Immature natural killer cell (primary cell): ENCODE measurements at places on chromosomes 11 and 22. TPM values are rescaled to one million over a fixed set of nuclear protein-coding genes. Genes with fewer than 3 reads are reported as not detected.
A peak's percentile ranks its signal among the peaks of the same experiment; 100 is the strongest.

DNA sequence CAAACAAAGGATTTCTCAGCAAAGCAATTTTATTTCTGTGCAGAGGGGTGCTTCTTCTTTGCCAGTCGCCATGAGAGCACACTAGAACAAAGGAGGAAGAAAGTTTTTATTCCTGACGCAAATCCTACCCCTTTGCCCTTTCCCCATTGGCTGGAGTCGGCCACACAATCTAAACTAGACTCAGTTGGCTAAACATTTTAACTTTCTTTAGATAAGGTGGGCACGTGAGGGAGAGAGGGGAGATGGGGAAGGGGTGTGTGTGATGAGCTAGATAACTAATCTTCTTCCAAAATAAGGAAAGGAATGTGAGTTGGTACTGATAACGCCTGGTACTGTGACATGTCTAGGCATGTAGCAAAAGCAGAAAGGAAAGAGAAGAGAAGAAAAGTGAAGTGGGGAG lies 626 bp downstream of the TRIM22 start:
- peaks cover under 1% of the 10 kb centered on the region for H3K27me3 ChIP-seq
- H3K36me3 ChIP-seq: peaks cover 5% of the 10 kb centered on the region
- peak overlapping the region; percentile 94 for H3K27ac ChIP-seq
- peak overlapping the region; percentile 99 for H3K4me3 ChIP-seq

GRCh38 chr11:96114178-96115064 lies 190.5 kb upstream of the MTMR2 start:
- no peak for DNase-seq
- H3K4me1 ChIP-seq: peaks cover 28% of the 10 kb centered on the region

- H3K36me3 ChIP-seq: peaks cover 53% of the 10 kb centered on the region
- peaks cover 2% of the 10 kb centered on the region for H3K27me3 ChIP-seq
- H3K4me3 ChIP-seq: peak overlapping the region; percentile 34
- H3K27ac ChIP-seq: peak overlapping the region; percentile 40
- peaks cover 61% of the 10 kb centered on the region for H3K4me1 ChIP-seq
Observed at GRCh38 chr11:121494355-121495099, 41.8 kb upstream of the SORL1-AS1 start.

DNA sequence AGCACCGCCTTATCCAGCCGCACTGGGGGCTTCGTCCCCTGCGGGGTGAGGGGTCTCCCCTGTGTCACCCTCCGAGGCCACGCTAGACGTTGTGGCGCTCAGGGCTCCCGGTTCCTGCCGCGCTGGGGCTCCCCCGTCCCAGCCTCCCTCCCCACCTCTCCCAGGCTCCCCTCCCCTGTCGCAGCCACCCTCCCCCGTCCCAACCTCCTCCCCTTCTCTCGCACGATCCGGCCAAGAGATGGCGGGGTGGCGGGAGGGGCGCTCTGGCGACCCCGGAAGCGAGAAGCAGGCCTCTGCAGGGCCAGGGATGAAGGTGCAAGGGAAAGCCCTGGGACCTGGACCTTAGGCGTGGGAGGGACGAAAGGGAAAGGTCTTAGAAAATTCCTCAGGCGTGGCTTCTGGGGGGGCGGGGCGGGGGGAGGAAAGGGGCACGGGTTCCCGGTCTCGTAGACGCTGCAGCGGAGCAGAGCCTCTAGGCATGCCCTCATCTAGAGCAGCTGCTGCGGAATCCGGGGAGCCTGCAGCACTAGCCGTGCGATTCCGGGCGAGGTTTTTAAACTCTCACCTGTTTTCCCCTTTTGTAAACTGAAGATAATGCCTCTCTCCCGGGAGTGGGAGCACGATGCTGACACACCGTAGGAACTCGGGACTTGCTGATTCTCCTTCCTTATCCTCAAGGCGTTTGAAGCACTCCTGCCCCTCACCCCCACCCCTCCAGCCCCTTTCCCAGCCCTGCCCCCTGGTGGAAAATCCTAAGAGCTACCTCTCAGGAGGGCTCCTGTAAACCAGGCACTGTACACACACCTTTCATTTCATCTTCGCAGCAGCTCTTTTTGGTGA lies 14.4 kb downstream of the KCNJ5 start:
- peaks cover 3% of the 10 kb centered on the region for H3K36me3 ChIP-seq
- peaks cover 30% of the 10 kb centered on the region for H3K27me3 ChIP-seq
- H3K4me1 ChIP-seq: peaks cover 20% of the 10 kb centered on the region
- DNase-seq: peak; percentile 26

DAGLA gene
- not detected for polyA plus RNA-seq

OR5P2 gene
- polyA plus RNA-seq: not detected

PLA2G3 gene
- not detected for polyA plus RNA-seq

MMP20 gene
- not detected for polyA plus RNA-seq

DNA sequence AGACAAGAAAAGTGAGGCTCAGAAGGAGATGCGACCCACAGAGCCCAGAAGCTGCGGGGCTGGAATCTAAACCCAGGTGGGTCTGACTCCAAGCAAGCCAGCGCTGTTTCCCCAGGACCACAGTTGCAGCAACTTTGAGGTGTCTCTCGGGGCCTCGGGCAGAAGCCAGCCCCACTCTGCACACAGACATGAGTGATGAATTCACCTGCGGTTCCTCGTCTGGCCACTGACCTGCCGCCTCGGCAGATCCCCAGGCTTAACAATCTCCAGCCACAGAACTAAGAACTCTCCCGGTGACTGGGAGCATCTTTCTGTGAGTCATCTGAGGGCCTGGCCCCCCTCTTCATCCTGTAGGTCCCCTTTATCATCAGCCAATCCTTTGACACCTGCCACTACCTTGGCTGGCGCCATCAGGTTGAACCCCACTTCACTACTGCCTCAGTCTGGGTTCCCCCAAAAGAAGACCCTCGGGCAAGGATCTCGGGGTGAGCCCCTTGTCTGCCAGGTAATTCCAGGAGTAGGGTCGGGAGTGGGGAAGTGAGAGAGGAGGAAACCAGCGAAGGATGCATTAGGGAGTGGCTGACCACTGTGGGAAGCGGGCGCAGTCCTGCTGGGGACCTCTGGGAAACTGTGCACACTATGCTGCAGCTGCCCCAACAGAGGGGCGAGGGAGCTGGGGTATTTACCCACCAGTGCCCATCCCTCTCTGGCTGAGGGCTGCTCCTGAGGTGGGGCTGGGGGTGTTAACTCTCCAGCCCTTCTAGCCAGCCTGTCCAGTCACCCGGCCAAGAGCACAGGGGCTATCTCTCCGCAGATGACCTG lies 33.0 kb upstream of the MN1 start:
- no peak overlapping the region for H3K27ac ChIP-seq
- peaks cover 19% of the 10 kb centered on the region for H3K4me1 ChIP-seq
- H3K4me3 ChIP-seq: no peak overlapping the region
- peaks cover 14% of the 10 kb centered on the region for H3K36me3 ChIP-seq
- H3K27me3 ChIP-seq: peaks cover 9% of the 10 kb centered on the region
- no peak for DNase-seq

DNA sequence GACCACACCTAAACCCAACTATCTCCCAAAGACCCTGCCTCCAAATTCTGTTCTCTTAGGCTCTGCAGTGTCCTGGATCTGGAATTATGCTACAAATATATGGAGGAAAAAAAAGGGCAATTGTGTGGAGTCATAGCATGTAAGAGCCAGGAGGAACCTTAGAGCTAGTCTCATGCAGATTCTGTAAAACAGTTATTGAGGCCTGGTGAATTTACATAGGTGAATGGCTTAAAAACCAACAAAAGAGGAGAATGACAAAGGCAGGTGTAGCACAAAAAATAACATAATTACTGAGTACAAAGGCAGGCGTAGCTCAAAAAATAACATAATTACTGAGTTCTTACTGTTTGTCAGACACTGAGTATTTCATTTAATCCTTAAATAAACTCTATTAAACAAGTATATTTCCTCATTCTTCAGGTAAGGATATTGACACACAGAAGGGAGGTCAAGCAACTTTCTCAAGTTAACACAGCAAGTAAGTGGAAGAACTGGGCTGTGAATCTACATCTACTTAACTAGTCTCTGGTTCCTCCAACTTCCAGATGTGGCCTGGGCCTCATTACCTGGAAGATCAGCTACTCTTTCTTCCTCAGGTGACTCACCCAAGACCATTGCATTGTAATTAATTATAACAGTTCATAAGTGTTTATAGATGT lies 938.9 kb upstream of the TENM4 start:
- no peaks in the 10 kb centered on the region for H3K36me3 ChIP-seq
- peaks cover 2% of the 10 kb centered on the region for H3K27me3 ChIP-seq
- H3K4me1 ChIP-seq: no peaks in the 10 kb centered on the region
- no peak for DNase-seq
- no peak overlapping the region for H3K4me3 ChIP-seq

PAFAH1B2 gene
- polyA plus RNA-seq: 23.7 TPM

PNPLA3 gene
- polyA plus RNA-seq: not detected

APOL5 gene
- not detected for polyA plus RNA-seq

KCNJ11 gene
- polyA plus RNA-seq: not detected

GRCh38 chr11:85164743-85165142 lies 462.4 kb downstream of the DLG2 start:
- H3K36me3 ChIP-seq: no peaks in the 10 kb centered on the region
- no peak overlapping the region for H3K27ac ChIP-seq
- H3K4me3 ChIP-seq: no peak overlapping the region

DNA sequence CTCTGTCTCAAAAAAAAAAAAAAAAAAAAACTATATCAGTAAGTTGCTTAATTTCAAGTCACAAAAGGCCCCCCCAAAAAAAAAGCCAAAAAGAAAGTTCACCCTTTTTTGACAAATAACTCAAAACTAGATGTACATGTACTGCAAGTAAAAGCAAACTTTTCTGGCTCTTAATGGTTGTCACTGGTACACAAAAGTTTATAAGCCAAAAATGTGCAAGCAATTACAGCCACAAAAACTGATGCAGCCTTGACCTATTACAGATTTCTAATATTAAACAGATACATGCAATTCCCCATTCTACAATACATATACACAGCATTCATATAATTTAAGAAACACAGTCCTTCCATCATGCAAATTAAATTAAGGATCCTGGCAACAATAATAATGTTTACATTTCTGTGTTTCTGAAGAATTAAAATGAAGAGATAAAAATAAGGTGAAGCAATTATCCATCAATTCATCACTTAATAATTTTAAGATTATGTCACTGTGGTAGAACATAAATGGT lies 18.6 kb downstream of the PICALM start:
- no peaks in the 10 kb centered on the region for H3K36me3 ChIP-seq
- peak overlapping the region; percentile 52 for H3K4me3 ChIP-seq
- peak overlapping the region; percentile 55 for H3K27ac ChIP-seq
- H3K27me3 ChIP-seq: no peaks in the 10 kb centered on the region

DNA sequence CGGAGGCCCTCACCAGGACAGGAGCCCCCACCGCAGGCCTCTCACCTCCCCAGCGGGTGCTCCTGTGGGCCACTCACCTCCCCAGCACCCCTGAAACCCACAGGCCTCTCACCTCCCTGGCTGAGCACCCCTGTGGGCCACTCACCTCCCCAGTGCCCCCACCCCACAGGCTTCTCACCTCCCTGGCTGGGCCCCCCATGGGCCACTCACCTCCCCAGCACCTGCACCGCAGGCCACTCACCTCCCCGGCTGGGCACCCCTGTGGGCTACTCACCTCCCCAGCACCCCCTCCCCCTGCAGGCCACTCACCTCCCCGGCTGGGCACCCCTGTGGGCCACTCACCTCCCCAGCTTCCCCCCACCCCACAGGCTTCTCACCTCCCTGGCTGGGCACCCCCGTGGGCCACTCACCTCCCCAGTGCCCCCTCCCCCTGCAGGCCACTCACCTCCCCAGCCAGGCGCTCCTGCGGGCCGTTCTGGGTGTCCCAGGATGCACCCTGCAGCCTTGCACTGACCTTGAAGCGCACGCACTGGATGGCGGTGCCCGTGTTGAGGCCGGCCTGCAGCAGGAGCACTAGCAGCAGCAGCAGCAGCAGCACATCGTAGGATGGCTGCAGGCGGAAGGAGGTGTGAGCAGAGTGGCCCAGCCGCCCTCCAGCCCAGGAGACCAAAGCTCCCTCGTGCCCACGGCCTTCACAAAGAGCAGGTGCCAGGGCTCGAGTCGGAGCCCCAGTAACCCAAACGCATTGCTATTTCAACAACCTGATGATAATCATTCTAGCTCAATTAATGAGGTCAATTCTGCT lies 5.7 kb upstream of the TTLL8 start:
- DNase-seq: no peak
- H3K36me3 ChIP-seq: peaks cover 4% of the 10 kb centered on the region
- peaks cover 5% of the 10 kb centered on the region for H3K4me1 ChIP-seq
- H3K27me3 ChIP-seq: no peaks in the 10 kb centered on the region
